Uterus (tissue), 4 donors: ENCODE measurements at places on chromosomes 5 and 9.

- DNase-seq = no peak
Observed at GRCh38 chr9:89706731-89707191, 101.9 kb downstream of the GADD45G start.

DNA sequence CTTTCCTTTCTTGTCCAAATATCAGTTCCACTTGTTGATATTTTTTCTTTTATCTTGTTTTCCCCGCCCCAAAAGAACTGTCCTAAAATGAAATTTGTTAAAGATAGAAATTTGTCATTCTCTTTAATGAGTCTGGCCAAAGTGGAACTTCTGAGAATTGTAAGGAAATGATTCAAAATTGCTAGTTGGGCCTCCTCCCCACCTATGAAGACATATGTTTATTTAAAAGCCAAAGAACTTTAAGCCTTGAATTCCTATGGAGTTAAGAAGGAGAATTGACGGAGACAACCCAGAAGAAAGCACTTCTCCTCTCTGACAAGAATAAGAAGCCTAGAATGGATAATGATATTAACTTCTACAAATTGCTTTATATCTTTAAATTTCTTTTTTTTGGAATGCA lies 59.1 kb upstream of the ALDH1A1 start:
- no peak for DNase-seq

- DNase-seq = no peak
Observed at GRCh38 chr5:111367115-111367514, 142.9 kb downstream of the CAMK4 start.

GRCh38 chr5:114361724-114362196 lies at the start of gene KCNN2:
Gene KCNN2 (plus strand): TSS chr5:114362070. CDS start chr5:114362140, 70 bp downstream.
- peak; percentile 85 for DNase-seq

DNA sequence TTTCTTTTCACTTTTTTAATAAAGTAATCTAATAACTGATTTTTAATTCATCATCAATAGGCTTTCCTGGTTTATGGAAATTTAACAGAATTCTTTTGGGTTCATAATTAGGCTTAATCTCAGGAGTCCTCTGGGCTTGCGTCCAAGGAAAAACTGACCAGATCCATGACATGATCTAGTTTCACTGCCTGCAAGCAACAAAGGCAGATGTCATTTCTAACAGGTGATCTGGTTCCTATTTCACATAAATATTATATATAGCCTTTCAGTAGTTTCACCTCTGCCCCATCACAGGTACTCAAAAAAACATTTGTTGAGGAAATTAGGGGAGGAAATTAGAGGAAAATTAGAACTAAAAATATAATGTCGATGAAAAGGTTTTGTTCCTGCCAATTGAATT lies 126.4 kb downstream of the FBXL17 start:
- no peak for DNase-seq

DNA sequence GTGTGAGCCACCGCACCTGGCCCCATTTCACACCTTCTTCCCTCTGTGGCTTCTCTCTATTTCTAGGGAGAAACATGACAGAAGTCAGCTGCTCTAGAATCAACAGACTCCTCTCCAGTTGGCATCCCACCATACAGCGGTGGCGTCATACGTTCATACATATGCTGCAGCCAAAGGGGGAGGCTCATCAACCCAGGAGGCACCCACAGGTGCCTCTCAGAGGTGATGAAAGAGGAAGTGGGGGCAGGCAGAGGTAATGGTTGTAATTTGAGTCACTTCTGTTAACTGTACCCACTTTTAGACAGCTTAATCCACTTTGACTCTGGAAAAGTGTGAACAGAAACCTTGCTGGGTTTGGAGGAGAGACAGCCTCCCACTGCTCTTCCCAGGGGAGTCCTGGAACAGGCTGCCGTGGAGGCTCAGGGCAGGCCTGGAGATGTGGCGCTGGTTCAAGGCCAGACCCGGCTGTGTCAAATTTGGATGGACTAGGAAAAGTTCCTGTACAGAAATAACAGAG lies 47.3 kb upstream of the SUB1 start:
- no peak for DNase-seq

GRCh38 chr5:26486631-26487030 lies 551.8 kb downstream of the CDH9 start:
- DNase-seq = no peak

DNA sequence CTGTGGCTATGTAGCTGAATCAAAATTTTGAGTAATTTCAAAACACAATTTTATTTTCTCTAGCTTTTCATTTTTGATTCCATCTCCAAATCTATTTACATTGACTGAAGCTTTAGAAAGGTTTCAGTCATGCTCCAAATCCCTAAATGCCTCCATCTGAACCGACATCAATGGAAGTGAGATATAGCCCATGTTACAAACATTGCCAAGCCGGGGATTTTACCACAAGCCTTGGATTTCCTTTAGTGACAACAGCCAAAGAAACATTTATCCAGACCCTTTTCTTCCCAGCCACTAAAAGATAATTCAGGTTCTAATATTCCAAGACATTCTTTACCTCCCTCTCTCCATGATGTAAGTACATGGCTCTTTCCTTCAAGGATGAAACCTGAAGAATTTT lies 1087.7 kb upstream of the SEMA6A start:
- DNase-seq = no peak

GRCh38 chr5:92594031-92594430 lies 987.0 kb downstream of the NR2F1-AS1 start:
- DNase-seq = no peak

GRCh38 chr9:76608575-76609273 lies 149.7 kb downstream of the GCNT1 start:
- DNase-seq = no peak

DNA sequence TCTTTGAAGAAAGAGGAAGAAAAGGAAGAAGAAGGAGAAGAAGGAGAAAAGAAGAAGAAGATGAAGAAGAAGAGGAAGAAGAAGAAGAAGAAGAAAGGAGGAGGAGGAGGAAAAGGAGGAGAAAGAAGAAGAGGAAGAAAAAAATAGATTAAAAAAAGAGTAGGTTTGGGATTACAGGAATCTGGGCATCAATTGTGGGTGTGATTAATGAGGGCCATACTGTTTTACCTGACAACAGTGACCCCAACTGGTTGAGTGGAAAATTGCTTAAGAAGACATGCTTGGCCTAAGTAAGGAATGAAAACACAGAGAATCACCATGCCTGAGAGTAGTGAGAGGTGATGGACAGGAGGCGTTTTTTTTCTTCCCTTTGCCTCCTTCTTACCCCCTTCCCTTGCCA lies 114.6 kb downstream of the FAM170A start:
- DNase-seq = no peak

- DNase-seq = no peak
Observed at GRCh38 chr9:96251451-96251850, 50.5 kb downstream of the HSD17B3 start.

DNA sequence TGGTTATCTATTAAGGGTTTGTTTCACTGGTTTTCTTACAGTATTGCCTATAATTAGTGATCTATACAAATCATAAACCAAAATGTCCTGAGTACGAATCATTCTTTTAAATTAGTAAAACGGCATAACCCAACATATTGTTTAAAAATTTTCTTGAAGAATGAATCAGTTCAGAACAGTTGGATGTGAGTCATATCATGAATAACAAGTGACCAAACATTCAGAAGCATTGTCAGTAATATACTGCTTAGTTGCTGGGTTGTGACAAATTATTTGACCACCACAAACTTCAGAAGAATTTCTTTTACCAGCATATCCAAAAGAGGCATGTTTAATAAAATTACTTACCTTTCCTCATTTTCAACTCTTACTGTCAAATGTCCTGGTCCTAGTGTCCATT lies 111.2 kb downstream of the UNC13B start:
- no peak for DNase-seq

GRCh38 chr5:128241051-128241695 lies 157.6 kb downstream of the SLC12A2 start:
- DNase-seq = no peak

DNA sequence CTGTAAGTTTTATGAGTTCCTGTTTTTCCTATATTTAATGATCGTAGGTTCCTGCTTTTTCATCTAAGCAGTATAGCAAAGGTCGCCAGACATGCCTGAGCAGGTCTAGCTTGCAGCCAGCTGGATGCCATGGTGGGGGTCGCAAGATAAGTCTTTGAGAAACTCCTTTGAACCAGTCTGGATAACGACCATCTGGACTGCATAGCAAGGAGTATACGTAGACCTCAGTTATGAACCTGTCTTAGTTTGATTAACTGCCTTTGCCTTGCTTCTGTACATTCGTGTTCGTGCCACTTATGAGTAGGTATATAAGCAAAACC lies 8.4 kb upstream of the SPATA31E1 start:
- DNase-seq = no peak

DNA sequence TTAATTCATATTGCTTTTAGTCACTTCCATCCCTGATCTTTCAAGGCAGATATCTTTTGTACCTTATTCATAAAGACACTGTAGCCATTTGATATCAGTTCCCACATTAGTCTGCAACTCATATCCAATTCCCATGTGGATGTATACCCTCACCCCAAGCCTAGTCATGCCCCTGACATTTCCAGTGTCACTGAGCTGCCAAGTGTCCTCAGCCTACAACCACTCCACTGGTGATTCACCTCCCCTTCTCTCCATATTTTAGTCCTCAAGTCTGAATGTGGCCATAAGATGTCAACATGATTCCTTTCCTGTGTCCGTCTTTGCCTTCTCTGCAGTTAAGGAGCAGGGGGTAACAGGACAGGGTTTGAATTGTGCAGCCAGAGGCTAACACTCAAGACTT lies 346.9 kb downstream of the RAB3C start:
- no peak for DNase-seq

GRCh38 chr5:124021066-124021641 lies 509.2 kb downstream of the CSNK1G3 start:
- DNase-seq = no peak

DNA sequence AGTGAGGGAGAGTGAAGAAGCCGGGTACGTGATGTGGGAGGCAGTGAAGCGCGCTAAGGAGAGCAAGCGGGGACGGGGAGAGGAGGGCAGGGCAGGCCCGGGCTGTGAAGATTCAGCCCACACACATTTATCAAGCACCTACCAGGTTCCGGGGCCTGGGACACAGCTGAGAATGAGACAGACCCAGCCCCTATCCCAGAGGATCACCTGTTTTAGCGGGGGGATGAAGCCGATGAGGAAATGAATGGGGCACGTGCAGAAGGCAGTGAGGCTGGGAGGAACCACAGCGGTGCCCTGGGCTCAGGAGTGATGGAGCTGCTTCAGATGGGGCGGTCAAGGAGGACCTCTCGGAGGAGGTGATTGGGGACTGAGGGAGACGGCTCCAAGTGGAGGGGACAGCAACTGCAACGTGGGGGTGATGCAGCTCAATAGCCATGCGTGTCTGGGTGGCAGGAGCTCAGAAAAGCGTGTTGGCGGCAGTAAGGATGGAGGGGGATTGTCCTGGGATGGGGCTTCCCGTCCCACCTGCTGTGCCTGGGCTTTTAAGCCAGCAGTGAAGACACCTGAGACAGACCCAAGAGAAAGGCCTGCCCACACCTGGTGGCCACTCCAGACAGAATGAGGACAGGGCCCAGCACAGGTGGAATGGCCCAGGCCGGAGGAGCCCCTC lies 77.5 kb upstream of the UNC5A start:
- DNase-seq = no peak

DNA sequence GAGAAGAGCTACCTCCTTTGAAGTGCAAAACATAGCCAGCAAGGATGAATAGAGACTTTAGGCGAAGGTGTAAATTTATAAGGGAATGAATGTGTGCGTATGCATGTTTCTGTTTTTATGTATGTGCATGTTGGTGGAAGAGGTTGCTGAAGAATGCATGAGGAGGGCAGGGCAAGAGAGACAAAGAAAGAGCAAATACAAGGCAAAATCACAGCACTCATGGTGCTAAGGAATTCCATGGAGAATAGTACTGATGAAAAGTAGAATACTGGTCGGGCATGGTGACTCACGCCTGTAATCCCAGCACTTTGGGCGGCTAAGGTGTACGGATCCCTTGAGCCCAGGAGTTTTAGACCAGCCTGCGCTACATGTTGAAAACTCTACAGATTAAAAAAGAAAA lies 762.1 kb upstream of the PTPRD start:
- no peak for DNase-seq

- no peak for DNase-seq
Observed at GRCh38 chr9:14769230-14769571, 46.7 kb upstream of the CER1 start.

DNA sequence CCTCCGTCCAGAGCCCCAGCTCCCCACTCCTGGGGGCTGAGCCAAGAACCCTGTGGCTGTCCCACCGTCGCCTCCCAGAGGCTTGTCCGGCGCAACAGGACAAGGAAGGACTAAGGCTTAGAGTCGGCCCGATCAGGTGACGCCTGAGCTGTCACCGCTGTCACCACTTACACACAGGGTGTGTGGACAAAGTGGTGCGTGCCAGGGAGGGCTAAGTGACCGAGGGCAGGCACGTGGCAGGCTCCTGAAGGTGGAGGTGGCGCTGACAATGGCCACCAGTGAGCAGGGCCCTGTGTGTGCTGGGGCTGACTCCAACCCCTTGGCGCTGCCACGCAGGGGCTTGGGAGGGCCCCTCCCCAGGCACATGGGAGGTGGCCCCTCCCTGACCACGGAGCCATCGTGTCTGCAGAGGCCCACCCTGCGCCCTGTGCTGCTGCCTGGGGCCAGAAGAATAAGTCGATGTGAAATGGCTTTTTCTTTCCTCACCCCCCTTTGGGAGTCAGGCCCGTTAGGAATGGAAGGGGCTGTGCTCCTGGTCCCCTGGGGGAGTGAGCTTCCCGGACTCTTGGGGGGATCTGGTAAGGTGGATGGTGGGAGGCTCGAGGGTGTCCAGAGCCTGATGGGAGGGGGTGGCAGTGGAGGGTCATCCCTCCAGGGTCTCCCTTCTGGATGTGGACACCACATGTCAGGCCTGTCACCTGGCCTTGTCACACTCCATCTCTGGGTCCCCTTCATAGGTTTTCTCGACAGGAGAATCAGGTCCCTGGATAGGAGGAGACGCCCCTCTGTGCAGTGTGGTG lies 2.6 kb upstream of the GPSM1 start:
- no peak for DNase-seq

- DNase-seq = no peak
Observed at GRCh38 chr5:86640998-86641397, 23.3 kb downstream of the COX7C start.

DNA sequence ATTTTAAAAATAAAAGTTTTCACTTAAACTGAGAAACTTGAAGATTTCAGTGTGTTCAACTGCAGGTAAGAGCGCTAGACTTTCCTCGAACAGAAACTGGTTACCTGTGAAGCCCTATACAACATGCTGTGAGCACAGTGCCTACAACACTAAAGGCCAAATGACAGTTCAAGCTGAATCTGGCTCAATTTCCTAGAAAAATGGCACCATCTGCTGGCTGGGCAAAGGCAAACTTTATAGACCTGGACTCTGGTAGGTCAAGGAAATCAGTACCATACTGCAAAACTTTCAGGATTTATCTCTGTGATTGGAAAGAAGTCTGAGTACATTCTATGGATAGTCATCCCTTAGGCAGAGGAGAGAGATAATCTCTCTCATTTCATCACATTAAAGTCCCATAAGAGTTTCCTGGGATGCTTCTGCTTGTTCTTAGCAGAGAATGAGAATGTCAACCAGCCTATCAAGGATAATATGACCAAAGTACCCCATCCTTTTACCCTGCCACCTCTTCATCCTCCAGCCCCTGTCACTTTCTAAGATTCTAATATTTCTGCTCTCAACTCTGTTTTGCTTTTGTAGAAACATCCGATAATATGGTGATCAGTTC lies 31.8 kb upstream of the FOXB2 start:
- no peak for DNase-seq

GRCh38 chr5:54360089-54360488 lies 49.7 kb upstream of the ARL15 start:
- no peak for DNase-seq

- DNase-seq = no peak
Observed at GRCh38 chr9:79637177-79637925, 65.6 kb downstream of the TLE4 start.

GRCh38 chr5:121913418-121913817 lies 48.4 kb upstream of the SRFBP1 start:
- DNase-seq = no peak
